Right forelimb (tissue), 1 donor: ENCODE measurements at places on chromosomes 5 and 9.

- no peak for DNase-seq
These were observed 245.3 kb upstream of the NMUR2 start for GRCh38 chr5:152650413-152650812.

GRCh38 chr5:1405121-1405520 lies 40.1 kb downstream of the SLC6A3 start:
- DNase-seq = no peak

- no peak for DNase-seq
These were observed 185.9 kb downstream of the ERCC6L2 start for GRCh38 chr9:96061293-96061987.

DNA sequence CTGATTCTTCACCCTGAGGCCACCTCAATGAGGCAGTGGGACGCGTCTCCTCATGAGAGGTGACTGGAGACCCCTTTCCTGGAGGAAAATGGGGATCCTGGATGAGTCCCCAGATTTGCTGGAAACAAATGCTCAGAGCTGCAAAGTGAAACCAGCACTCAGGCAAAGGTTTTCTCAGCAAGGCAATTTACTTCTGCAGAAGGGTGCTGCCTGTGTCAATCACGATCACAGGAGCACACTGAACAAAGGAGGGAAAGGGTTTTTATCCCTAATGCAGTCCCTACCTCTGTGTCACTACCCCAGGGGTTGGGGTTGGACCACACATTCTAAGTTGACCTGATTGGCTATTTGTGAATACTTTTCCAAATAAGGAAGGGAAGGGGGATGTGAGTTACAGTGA lies 69.9 kb upstream of the CDK20 start:
- no peak for DNase-seq

GRCh38 chr5:145777445-145778063 lies 57.6 kb downstream of the PRELID2 start:
- no peak for DNase-seq

- DNase-seq = no peak
These were observed 382 bp upstream of the CDKN2B start for GRCh38 chr9:22009506-22009867.

DNA sequence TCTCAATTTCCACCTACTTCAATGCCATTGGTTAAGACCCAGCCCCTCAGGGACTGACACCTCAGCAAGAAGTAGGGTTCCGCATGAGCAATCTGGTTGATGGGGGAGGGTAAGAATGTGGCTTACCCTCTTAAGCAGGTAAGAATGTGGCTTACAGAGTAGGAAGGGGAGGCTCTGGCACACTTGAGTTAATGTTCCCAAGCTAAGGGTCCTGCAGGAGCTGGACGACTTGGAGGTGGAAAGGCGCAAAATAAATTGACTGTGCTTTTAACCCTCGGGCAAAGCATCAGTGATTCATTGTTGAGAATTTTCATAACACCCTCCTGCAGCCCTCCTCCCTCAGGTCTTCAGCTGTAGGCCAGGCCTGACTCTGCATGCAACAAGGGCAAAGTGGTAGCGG lies 24.9 kb upstream of the ADRA1B start:
- DNase-seq = no peak

DNA sequence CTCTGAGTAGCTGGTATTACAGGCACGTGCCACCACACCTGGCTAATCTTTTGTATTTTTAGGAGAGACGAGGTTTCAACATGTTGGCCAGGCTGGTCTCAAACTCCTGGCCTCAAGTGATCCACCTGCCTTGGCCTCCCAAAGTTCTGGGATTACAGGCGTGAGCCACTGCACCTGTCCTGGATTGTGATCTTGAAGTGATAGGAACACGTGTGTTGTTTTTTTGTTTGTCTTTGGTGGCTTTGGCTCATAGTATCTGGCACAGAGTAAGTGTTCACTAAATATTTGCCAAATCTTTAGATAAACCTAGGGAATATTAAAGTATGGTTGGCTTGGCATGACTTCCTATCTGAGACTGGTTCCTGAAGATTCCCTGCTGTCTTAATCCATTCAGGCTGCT lies 172.7 kb downstream of the ARHGAP26 start:
- DNase-seq = no peak

DNA sequence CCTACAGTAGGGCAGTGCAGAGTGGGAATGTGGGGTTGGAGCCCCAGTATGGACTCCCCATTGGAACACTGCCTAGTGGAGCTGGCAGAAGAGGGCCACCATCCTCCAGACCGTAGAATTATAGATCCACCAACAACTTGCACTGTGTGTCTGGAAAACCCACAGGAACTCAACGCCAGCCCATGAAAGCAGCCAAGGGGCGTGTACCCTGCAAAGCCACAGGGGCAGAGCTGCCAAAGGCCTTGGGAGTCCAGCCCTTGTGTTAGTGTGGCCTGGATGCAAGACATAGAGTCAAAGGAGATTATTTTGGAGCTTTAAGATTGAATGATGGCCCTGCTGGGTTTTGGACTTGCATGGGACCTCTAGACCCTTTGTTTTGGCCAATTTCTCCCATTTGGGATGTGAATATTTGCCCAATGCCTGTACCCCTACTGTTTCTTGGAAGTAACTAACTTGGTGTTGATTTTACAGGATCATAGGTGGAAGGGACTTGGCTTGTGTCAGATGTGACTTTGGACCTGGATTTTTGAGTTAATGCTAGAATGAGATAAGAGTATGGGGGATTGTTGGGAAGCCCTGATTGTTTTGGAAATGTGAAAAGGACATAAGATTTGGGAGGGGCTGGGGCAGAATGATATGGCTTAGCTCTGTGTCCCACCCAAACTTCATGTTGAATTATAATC lies 266.8 kb downstream of the SEMA5A start:
- DNase-seq = peak; percentile 45

- peak; percentile 86 for DNase-seq
These were observed 9.9 kb upstream of the CXXC5 start for GRCh38 chr5:139638090-139638735.

DNA sequence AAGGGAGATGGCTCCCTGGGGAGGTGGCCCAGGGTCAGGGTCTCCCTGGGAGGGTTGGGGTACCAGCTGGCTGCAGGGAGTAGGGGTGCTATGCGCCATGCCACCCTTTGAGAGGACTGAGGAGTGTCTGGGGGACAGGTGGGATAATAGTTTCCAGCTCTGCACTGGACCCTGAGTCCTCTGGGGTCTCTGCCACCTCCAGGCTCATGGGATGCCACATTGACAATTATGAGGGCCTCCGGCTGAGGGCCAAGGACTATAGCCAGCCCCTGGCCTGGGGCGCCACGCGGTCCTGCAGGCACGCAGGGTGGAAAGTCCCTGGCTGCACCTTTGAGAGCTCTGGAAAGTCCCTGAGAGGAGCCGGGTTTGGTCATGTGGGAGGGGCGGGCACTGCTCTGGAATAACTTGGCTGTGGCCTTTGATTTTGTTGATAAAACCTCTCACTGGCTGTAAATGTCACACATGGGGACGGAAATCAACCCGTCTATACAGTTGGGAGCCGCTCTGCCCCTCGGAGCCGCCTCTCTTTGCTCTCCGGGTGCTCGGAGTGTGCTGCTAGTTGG lies 16.0 kb downstream of the TRAF2 start:
- DNase-seq = no peak

DNA sequence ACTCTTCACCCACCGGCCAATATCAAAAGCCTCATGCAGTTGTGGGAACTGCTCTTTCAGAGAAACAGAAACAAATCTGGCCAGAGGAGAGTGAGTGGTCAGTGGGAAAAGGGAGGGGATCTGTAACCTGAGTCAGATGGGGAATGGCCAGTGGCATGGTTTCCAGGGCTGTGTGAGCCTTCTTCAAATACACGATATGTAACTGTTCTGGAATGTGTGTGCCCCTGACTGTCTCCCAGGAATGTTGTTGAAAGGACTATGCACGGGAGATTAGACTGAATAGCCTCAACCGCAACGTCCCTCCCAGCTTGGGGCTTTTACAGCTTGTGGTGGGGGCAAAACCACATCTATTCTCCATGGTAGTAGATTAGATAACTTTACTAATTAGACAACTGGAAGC lies 60.8 kb downstream of the SH3TC2 start:
- no peak for DNase-seq

GRCh38 chr9:76136986-76137385 lies 246.5 kb downstream of the PCSK5 start:
- no peak for DNase-seq

- DNase-seq = peak; percentile 13
These were observed 15.6 kb downstream of the PITX1 start for GRCh38 chr5:135018457-135018856.

DNA sequence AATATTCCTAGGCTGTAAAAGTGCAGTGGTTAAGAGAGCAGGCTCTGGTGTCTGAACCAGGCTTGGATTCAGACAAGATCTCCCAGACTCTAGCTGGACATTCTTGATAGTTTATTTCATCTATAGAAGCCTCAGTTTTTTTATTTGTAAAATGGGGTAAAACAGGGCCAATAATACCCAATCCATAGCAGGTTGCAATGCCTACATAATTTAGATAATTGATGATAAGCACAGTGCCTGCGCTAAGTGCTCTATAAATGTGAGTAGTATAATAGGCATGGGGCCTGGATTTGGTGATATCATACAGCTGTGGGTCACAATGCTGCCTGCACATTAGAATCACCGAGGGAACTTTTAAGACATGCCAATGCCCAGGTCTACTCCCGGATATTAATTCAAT lies 603.5 kb downstream of the ISL1 start:
- DNase-seq = no peak

DNA sequence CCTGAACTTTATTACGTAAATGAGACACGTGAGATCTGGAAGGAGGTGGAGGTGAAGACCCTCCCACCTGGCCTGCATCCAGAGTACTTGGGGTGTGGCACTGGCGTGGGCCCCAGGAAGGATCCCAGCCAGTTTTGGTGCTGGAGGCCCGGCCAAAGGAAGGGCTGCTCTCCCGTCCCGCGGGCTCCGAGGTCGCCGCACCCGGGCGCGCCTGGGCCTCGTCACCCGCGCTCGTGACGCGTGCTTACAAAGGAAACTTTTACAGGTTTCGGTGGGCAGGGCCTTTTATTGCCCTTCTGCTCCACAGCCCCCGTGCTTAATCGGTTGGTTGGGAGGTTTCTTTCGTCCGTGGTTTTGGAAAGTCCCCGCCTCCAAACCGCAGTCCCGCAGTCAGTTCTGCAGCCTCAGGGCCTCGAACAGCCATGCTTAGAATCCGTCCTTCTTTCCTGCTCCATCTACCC lies 29.2 kb downstream of the CDKN2A start:
- DNase-seq = peak; percentile 53

GRCh38 chr5:35089334-35090314 lies 41.9 kb upstream of the AGXT2 start:
- DNase-seq = peak; percentile 59

- DNase-seq = no peak
These were observed 8.7 kb upstream of the OR5C1 start for GRCh38 chr9:122780026-122780425.

DNA sequence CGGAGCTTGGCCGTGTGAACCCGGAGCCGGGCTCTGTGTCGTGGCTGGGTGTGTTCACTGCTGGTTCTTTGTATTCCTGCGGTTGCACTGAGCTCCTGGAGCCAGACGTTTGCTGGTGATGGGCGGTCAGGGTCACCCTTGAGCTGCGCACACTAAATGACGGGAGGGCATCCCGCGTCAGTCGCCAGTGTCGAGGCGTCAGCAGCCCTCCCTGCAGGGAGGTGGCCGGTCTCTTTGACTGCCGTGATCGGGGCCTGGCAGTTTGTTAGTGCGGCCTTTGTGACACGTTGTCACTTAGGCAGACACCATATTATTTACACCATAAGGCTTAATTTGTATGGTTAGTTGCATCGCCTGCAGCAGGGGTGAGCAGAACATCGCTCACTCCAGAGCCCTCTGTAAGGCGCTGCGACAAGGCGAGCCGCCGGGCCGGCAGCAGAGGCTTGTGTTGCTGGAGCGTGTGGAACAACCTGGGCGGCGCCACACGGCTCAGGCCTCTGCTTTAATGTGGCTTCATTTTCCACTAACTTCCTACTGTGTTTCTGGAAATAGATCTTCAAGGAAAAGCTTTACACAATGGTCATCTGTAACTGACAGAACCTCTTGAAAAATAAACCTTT lies 8.3 kb downstream of the NDUFS6 start:
- DNase-seq = no peak

DNA sequence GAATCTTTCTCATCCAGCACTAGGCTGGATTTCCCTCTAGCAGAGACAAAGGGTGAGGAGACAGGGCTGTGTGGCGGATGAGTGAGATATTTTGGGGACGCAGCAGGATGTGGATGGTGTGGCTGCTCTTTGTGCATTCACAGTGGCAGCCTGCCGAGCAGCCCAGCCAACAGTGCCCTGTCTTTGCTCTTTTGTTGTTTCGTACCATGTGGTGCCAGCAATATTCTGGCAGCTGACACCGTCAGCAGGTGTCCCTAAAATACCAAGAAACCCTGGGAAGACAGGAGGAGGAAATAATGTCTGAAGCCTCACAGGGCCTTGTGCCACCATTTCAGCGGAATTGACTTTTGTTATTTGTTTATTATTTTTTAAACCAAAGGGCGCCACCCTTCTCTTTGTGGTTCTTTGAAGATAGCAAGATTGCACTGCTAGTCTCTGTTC lies 141.4 kb downstream of the CCDC192 start:
- no peak for DNase-seq

DNA sequence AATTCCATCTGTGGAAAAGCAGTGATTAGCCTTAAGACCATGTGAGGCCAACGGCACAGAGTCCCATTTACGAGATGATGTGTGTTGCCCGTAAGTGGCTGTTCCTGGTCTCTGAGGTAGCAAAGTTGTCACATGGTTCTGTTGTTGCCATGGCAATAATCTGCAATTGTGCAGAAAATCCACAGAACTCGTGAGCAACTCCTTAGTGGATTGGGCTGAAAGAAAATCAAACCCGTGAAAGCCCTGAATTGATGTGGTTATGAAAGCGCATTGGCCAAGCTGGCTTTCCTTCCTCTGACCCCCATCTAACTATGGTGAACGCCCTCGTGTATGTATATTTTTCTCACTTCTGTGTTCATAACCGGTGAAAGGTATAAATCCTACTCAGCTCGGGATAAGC lies 614.7 kb downstream of the EBF1 start:
- DNase-seq = peak; percentile 59

DNA sequence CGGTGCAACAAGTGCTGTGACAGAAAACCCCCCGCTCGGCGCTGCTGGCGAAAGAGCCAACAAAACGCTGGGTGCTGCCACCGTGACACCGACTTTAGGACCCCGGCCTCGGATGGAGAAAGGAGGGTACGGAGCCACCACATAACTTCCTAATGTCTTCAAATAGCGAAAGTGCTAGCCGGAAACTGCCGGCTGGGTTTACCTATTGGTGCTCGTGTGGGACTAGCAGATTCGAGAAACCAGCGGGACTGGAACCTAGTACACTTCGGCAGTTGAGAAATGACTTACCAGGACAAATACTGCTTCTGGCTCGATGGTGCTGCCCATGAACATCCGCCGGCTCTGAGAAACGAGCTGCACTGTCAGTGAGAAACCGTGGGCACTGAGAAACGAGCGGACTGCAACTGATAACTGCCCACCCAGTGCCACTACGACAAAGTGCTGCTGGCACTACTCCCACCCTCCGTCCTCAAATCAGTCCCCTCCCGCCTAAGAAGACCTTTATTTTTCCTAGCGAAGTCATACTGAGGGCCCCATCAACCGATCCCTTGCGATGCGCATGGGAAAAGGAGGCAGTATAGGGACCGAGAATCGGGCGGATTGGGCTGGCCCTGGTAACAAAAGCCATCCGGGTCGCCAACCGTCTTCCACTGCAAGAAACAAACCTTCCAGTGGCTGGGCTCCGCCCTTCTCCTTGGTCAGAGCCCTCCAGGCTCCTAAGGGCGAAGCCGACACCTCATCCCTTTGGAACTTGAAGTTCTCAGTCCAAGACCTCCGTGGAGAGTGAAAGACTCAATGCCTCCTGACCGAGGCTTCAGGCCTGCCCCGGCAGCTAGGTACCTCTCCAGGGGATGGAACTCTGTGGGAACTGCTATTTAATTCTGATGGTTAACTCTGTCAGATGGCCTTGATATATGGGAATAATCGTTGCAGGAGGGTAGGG lies 27.0 kb upstream of the ANXA2R start:
- peak; percentile 81 for DNase-seq

GRCh38 chr5:102758576-102758975 lies 3.5 kb downstream of the PAM start:
- no peak for DNase-seq
